ENCODE measurements at places on chromosomes 3 and 15. TPM values are rescaled to one million over a fixed set of nuclear protein-coding genes. Genes with fewer than 3 reads are reported as not detected.

Gene CASR
- not detected for total RNA-seq

- DNase-seq = no peak
These were observed 80.3 kb downstream of the FAIM start for GRCh38 chr3:138688871-138689299.

Gene CHRNA3
- not detected for total RNA-seq

- no peak for DNase-seq
These were observed 734.5 kb upstream of the CADM2 start for GRCh38 chr3:84224262-84224661.

Gene MUSTN1
- 0.25 TPM for total RNA-seq

All from dermis microvascular lymphatic vessel endothelial cell (primary cell).